Stimulated activated CD8-positive, alpha-beta memory T cell treated with anti-CD3 and anti-CD28 coated beads, Interleukin-12 subunit alpha, Interleukin-12 subunit beta, amount 100 ng/mL, for 4 hours (primary cell): ENCODE measurements at places on chromosomes 2 and 18.

GRCh38 chr2:111186121-111186715 is 65.5 kb downstream of the BCL2L11 start:
- no peak for DNase-seq

- no peak for DNase-seq
These were observed 181.3 kb downstream of the PTPRM start for GRCh38 chr18:7748251-7749007.

DNA sequence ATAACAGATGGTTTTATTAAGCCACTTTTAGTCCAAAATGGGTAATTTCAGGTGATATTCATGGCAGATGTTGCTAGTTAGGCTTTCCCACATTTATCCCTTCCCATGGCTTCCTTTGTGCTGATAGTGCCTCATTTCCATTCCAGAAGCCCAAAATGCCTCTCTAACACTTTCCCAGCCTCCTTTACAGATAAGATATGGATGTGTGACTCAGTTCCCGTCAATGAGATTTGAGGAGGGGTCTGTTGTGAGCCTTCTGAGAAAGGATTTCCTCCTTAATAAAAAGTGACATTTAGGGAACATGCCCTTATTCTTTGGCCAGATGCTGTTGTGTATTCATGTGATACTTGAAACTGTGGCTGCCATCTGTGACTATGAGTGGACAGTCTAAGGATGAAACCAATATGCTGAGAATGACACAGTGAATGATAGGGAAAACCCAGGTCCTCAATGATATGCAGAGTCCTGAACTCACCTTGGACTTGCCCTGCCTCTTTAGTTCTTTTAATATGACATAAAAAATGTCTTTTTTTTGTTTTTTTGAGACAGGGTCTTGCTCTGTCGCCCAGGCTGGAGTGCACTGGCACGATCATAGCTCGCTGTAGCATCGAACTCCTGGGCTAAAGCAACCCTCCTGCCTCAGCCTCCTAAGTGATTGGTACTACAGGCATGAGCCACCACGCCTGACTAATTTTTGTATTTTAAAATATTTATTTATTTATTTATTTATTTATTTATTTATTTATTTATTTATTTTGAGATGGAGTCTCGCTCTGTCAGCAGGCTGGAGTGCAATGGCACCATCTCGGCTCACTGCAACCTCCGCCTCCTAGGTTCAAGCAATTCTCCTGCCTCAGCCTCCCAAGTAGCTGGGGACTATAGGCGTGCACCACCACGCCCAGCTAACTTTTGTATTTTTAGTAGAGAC is 5.8 kb upstream of the ACSL3 start:
- DNase-seq: no peak

GRCh38 chr2:188966079-188966571 is 8.0 kb upstream of the COL3A1 start:
- DNase-seq: no peak

DNA sequence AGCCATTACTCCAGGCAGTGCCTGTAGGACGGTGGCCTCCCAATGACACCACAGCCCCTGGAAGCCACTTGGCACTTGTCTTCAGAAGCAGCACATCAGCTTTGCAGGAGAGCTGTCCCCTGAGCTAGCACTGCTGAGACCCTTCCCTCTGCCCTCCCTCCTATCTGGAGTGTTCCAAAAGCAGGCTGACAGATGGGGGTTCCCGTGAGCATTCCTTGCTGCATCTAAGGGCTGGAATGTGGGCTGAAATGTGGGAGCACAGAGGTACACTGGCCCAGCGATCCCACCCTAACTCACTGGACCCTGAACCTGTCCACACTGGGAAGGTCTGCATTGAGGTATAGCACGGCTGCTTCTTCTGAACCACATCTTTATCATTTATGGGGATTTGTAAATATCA is 230.1 kb downstream of the ANAPC1 start:
- DNase-seq: no peak

GRCh38 chr18:41504316-41504715 is 450.7 kb upstream of the PIK3C3 start:
- DNase-seq: no peak
